Activated naive CD8-positive, alpha-beta T cell treated with anti-CD3 and anti-CD28 coated beads for 36 hours (primary cell): ENCODE measurements at places on chromosomes 1 and 21.
A peak's percentile ranks its signal among the peaks of the same experiment; 100 is the strongest.

DNA sequence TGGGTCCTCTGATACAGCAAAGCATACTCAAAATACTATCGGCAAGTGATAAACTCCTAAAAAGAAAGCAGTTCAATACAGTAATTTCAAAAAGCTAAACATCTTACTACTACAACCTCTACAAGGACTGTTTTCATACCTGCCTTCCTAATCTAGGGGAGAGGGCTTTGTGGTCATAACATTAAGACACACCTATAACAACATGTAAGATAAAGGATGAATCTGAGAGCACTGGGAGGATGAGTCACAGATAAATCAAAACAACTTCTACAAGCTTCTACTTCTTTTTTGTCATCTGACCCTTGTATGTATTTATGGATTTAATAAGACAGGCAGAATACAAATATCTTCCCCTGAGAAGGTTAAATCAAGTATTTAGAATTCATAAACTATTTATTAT, 40.0 kb downstream of the LTN1 start:
- DNase-seq, result no peak

DNA sequence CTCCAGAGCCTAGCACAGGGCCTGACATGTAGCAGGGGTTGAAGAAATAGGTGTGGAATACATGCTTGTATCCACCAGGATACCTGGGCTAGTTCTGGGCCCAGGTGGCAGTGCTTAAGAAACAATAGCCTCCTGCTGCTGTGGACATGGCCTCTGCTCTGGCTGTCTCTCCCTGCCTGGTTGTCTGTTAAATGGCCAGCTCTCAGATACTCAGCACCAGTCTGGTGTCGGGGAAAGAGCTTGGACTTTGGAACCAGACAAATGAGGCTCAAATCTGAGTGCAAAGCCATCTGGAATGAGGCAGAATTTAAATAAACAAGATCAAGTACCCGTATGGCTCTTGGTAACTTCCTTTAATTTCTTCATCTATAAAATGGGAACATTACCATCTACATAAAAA, 31.5 kb downstream of the SESN2 start:
- DNase-seq, result no peak

DNA sequence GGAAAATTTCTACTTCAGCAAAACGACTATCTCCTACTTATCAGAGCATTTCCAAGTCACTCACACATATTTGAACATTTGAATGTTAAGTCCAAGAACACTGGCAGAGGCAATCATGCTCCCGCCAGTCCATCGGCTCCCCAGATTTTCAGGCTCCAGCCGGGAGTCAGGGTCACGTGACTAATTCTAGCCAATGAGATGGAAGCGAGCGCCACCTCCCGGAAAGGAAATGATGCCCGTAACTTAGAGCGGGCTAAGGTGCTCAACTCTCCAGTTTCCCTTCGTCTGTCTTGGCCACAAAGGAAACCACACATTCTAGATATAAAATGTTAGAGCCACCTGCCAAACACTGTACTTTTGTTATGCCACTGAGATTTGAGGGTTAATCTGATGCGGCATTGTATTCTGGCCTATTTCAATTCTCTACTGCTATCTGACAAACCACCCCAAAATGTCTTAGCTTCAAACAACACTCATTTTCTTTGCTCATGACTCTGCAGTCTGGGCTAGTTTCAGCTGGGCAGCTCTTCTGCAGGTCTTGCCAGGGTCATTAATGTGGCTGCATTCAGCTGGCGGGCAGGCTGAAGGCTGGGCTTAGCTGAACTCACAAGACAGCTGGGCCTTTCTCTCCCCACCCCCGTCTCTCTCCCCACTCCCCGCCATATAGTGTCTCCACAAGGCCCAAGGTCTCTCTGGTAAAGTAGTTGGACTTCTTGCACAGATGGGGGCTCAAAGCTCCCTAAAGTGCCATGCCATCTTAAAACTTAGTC, 16.5 kb upstream of the LHX4 start:
- peak; percentile 32 for DNase-seq

DNA sequence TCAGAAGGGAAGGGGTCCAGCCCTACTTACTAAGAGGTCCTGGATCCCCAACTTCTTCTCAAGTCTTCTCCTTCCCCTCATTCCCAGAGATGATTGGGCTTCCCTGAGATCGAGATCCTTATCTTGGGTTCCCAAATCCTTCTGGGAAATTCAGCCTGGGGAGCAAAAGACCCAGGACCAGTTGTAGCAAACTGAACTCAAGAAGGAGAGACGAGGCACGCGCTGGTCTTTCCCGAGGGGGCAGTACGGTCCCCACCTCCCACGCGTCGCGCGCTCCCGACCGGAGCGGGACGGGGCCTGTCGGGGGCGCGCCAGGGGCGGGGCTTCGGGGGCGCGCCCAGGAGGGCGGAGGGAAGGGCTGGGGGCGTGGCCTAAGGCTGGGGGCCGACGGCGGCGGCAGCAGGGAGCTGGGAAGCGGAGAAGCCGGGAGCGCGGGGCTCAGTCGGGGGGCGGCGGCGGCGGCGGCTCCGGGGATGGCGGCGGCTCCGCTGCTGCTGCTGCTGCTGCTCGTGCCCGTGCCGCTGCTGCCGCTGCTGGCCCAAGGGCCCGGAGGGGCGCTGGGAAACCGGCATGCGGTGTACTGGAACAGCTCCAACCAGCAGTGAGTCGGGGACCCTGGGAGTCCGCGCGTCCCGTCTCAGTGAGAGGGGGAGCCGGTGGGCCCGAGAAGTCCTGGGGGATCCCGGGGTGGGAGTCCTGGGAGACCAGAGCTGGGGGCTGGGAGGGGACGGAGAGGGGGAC, at the start of gene EFNA3:
Gene EFNA3, plus strand, starts transcription at position 369 of the 741 bp plus-strand sequence. Its CDS starts 105 bp downstream, at position 474.
- peak; percentile 73 for DNase-seq

DNA sequence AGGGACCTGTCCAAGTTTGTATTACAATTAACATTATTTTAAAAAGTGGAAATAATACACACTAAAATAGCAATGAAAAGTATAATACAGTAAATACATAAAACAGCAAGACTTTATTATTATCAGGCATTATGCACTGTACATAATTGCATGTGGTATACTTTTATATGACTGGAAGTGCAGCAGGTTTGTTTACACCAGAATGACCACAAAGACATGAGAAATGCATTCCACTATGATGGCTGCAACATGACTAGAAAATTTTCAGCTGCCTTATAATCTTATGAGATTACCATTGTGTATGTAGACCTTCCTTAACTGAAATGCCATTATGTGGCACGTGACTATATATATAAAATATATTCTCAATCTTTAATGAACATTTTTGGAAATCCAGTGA, 1699.6 kb downstream of the KCNT2 start:
- no peak for DNase-seq

GRCh38 chr1:172417557-172417956, 2.9 kb upstream of the C1orf105 start:
- DNase-seq, result no peak

DNA sequence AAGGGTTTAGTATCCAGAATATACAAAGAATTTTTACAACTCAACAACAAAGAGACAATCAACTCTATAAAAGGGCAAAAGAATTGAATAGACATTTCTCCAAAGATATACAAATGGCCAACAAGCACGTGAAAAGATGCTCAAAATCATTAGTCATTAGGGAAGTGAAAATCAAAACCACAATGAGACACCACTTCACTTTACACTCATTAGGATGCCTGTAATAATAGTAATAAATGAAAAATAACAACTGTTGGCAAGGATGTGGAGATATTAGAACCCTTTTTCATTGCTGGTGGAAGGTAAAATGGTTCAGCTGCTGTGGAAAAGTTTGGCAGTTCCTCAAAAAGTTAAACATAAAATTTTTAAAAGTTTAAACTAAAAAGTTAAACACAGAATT, 7.0 kb upstream of the ABCD3 start:
- DNase-seq, result no peak

DNA sequence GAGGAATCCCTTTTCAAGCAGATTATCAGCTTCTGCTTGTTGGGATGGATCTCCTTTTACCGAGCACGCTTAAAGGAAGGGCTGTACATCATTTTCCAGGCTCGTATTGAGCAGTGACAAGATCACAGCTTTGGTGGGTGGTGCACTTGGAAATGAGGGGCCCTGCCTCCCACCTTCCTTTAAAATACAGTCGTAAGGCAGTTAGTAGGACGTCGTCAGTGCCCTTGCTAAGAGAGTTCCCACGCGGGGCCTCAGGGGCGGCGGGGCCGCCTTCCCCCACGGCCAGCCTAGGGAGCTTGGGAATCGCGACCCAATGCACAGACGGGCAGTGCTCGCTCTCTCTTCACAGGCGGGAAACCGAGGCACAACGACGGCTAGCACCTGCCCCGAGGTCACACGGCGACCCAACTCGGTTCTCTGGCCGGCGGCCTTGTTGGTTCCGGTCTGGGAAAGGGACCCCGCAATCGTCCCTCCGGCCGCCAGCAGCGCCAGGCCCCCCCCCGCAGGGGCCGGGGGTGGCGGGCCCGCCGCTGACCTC, 58.6 kb downstream of the H3-3A start:
- DNase-seq, result no peak

DNA sequence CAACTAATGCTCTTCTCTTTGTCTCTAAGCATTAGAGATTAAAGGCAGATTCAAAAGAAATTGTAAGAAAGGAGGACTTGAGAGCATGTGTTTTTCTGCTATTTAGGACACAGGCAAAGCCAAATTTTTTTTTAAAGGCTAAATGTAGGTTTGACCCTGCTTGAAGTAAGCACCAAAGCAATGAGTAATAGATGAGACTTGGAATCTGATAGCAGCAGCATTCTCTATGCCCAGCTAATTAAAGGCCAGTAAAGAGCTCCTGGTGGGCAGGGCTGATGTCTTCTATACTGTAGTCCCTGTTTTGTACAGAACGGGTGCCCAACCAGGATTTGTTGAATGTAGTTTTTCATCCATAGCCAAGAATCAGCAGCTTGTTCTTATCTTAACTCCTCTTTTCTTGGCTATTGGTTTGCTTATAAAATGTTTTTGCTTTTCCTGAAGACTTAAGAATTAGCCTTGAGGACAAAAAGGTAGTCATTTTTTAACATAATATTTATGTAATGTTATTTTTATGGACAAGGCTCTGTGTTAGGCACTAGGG, 179.6 kb downstream of the LMO4 start:
- DNase-seq, result no peak

DNA sequence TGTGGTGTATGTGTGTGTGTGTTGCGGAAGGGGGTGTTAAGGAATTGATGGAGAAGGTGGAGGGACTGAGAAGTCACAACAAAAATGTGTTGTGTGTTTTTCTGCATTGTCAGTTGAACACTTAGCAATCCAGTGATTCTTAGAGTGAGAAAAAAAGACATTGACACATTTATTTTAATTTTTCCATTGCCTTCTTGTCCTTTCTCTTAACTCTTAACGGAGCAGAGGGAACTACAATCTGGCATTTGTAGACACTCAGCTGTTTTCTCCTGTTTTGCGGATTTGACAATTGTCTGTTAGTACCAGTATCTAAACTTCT, 725 bp downstream of the C1orf53 start:
- DNase-seq, result no peak

GRCh38 chr1:178768423-178768822, 43.4 kb downstream of the RALGPS2 start:
- peak; percentile 1 for DNase-seq

DNA sequence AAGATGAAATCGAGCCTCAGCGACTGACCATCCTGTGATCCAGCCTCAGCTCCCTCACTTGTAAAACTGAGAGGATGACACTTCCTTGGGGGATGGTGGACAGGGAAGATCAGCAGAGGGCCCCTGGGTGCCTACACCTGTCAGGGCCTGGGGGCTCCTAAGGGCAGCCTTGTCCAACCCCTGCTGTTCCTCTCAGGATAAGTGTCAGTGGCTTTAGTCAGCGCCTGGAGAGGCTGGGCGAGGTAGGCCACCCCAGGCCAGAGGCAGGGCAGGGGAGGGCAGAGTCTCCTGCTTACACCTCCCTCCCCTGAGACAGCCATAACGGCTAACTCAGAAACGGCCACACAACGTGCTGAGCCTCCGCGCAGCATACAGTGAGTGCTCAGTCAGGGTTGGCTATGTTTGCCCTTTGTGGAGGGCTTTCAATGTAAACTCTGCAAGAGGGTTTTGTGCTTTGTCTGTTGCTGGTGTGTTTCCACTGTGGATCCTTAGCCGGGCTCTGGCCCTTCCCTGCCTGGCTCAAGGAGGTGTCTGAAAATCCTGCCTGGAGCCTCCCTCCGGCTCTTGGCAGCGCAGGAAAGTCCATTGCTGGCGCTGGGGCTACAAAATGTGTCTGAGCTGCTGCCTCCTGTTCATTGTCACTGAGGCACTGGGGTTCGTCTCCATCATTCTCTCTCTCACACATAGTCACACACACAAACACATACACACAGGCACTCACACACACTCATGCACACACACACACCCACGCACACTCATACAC, 588.4 kb downstream of the PTPRU start:
- DNase-seq, result no peak

DNA sequence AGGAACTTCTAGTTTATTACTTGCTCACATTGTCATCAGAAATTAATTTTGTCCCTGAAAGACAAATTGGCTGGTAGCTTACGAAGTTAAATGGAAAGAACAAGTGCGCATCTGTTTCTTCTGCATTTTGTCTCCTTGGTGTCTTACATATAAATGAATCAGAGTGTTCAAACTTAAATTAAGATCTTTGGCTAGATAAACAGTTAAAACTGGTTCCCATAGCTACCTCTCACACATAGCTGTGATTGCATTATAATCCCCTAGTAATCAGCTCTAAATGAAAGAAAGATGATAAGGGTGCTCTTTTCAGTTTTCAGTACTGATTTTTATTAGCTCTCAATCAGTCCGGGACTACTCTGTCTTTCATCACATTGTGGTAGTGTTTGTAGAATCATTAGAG, 124.2 kb upstream of the LMO4 start:
- DNase-seq, result no peak

GRCh38 chr1:245014247-245015029, 140.3 kb upstream of the KIF26B start:
- DNase-seq, result no peak

DNA sequence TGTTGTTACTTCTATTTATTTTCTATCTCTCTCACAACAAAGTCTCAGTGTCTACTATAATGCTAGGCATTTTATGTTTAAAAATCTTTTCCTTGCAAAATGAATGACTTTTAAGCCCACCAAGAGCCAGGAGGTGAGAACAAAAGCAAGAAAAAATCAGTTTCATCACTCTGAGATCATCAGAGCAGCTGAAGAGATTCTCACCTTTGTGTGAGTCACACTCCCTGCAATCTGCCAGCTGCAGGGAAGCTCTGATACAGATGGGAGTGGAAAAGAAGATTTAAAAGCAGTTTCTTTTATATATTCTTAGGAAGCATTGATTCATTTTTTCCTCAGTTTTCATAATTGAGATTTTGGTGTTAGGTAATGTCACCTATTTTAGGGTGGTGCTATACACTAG, 107.6 kb downstream of the LHX9 start:
- peak; percentile 8 for DNase-seq

- DNase-seq, result no peak
Measured at GRCh38 chr1:100628631-100629081, 90.7 kb downstream of the GPR88 start.

DNA sequence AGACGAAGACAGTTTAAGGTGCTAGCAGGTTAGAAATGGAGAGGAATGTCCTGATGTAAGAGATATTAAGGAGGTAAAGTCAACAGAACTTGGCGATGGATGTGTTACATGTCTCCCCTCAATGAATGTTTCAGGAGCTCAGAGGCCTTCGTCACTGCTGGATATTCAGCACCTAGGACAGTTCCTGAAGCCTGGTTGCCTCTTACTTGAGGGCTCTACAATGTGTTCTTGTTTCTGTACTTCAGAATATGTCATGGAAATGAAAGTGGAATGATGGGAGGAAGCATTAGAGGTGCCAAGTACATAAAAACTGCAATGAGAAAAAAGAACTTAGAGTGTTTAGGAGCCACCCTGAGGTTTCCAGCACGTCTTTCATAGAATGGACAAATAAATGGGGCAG, 17.7 kb downstream of the TNR start:
- no peak for DNase-seq
